ENCODE measurements at places on chromosomes 6 and 20.

GRCh38 chr6:169253337-169254238 lies at the start of gene THBS2:
TSS of gene THBS2 (minus strand) at chr6:169253846. CDS start at chr6:169250784, 3,062 bp downstream.
- peak; percentile 87 for DNase-seq

DNA sequence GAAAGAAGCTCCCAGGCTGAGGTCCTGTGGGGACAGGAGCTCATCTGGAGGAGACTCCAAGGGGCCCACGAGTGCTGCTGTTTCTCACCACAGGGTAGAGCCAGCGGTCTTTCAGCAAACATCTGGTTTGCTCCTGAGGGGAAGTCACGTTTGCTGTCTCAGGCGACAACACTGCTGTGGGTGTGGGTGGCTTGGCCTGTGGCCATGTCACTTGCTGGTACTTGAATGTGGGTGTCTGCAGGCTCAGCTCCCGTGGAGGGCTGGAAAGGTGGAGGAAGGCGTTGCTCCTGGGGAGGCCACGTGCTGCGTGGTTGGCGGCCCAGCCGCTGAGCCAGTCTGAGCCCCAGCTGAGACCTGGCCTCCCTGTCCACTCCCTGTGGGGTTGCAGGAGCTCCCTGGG lies 52.8 kb upstream of the MPC1 start:
- no peak for DNase-seq

- DNase-seq = no peak
Observed at GRCh38 chr6:81734081-81734480, 18.4 kb downstream of the TENT5A start.

DNA sequence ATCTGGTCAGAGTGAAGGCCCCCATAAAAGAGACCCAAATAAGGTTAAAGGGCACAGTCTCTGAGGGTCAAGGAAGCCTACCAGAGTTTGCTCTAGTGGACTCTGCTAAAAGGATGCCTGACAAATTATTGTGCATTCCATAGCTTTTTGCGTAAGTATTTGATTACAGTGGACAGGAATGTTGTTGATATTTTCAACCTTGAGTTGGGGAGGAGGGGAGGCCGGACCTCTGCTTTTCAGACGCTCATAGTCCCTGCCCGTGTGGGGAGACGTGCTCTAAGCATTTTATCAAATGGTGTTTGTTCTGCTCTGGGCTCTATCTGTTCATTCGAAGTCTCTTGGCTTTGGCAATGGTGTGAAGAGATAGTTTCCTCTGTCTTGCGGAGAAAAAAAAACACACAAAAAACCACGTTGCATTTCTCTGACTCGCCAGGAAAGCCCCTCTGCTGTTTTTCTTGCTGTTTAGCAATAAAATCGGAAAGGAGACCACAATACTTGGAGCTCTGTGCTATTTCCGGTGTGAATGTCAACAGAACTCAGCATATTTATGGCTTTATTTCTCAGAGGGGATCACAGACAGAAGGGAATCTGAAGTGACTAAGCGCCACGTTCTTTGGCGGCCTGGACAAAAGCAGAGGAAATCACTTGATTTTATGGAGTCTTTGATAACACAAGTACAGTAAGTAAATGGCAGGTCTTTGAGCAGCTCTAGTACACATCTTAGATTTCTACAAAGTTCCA lies 159.8 kb downstream of the ZFP64 start:
- peak; percentile 80 for DNase-seq

- no peak for DNase-seq
Observed at GRCh38 chr6:69366831-69367230, 430.0 kb downstream of the LMBRD1 start.

- no peak for DNase-seq
Observed at GRCh38 chr20:25580711-25581110, 4.6 kb downstream of the NINL start.

DNA sequence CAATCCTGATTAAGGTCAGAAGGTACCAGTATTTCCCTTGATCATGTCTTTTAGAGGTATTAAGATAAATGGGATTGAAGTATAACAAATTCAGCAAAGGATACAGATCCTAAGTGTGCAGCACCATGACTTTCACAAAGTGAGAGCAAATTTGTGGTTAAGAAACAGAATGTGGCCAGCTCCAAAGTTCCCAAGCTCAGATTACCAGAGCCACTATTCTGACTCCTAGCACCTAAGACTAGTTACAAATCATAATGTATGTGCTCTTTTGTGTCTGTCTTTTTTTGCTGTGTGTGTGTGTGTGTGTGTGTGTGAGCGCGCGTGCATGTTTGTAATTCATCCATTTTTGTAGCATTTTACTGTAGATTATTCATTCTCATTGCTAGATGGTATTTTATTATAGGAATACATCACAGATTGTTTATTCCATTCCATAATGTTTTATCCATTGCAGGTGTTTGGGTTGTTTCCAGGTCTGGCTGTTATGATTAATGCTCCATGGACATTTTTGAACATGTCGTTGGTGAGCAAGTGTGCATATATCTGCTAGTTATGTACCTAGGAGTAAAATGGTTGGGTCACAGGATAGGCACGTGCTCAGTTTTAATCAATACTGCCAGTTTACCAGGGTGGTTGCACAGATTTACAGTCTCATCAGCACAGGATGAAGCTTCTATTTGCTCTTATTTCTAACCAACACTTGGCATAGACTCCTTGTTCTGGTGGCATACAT lies 314.0 kb upstream of the JAG1 start:
- no peak for DNase-seq

GRCh38 chr6:35663447-35664235 lies 25.1 kb downstream of the FKBP5 start:
- peak; percentile 65 for DNase-seq

DNA sequence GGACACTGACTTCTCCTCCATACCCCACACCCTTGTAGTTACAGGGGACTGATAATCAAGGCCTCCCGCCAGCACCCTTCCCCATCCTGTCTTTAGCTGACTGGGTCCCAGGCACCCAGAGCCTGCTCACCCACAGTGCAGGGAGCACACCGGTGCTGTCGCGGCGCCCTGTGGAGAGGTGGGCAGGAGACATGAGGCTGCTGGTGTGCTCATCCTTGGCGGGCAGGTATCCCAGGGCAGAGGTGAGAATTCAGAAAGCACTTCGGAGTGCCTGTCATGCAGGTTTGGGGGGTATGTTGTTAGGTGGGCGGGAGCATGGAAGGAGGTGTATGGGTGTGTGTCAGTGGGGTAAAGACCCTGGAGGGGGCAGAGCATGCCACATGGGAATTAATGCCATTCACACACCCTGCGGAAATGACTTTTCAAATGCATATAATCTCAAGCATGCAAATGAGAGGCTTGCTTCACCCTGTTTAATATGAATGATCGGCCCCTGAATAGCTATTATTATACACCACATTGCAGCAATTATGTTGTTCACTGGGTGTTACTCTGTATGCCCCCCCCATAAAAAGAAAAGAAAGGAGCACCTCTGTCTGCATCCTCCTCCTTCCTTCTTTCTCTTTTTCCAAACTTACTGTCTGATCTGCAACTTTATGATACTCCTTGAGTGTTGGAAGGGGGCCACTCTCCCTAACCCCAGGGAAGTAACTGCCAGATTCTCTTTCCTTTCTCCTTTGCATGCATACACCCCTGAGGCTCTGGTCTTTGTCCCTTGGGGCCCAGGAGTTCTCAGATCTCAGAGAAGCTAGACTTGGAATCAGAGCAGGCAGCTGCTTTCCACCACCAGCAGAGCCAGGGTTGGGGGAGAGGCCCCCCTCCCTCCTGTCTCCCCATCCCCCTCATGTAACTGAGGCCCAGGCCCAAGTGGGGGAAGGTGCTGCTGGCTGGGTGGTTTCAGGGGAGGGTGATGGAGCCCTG lies 16.0 kb downstream of the FOXP4 start:
- DNase-seq = no peak

DNA sequence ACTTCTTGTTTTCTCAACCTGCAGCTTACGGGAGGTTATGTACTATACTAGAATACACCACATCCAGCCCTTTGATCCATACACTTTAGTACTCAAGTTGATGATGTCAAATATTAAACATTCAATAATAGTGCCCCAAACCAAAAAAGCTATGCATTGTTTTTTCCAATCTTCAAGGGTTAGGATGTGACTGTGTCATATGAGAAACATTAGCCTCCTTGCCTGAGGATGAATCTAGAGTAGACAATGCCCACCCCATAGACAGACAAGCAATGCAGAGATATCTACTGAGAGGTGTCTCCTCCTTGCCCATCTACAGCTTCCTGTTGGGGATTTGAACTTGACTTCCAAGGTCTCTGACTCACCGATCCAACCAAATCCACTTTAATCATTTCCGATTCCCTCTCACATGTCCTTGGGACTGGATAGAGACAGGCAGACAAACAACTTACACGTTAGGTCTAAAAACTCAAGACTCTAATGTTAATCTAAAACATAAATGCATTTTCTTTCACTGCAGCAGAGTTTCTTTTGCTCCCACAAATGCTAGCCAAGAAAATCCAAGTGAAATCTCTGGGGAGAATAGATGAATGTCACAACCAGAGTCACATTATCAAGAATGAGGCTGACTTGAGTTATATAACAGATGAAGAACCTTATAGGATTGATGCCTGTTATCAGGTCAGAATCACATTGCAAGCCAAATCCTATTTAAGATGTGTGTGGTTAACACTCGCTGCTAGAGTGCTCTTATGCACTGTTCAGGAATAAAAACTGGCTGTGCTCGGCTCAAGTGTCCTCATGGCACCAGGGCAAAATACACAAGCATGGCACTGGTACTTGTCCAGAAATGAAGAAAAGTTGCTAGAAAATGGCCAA lies 75.5 kb upstream of the TNFAIP3 start:
- DNase-seq = no peak

DNA sequence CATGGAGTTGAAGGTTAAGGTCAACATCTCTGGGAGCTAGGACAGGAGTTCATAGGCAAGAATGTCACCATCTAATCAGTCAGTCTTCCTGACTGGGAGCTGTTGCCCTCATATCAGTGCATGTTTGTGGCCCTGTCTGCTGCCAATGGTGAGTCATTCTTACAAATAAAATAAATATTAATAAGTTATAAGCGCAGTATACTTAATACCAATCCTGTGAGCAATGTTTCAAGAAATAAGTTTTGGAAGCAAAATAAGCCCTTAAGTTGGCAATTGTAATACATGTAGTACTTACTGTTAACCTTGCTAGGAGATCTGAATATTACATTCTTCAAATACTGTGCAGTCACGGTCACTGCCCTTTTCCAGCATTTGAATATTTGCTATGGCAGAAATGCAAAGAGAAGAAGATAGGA lies 20.2 kb upstream of the MDGA1 start:
- no peak for DNase-seq

DNA sequence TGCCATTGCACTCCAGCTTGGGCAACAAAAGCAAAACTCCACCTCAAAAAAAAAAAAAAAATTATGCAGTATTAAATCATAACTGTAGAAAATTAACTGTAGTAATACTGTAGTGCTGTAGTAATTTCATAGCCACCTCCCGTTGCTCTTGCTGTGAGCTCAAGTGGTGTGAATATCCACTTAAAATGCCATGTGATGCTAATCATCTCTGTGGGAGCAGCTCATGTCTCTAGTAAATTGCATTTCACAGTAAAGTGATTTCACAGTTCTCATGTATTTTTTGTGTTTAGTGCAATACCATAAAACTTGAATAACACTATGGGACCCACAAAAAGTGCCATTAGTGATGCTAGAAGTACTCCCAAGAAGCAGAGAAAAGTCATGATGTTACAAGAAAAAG lies 14.4 kb upstream of the FAM217A start:
- no peak for DNase-seq

GRCh38 chr6:55082021-55082420 lies 92.3 kb upstream of the HCRTR2 start:
- no peak for DNase-seq

GRCh38 chr6:20658053-20658452 lies 123.8 kb downstream of the CDKAL1 start:
- no peak for DNase-seq

GRCh38 chr6:50007819-50008218 lies 14.0 kb downstream of the DEFB110 start:
- DNase-seq = peak; percentile 56

DNA sequence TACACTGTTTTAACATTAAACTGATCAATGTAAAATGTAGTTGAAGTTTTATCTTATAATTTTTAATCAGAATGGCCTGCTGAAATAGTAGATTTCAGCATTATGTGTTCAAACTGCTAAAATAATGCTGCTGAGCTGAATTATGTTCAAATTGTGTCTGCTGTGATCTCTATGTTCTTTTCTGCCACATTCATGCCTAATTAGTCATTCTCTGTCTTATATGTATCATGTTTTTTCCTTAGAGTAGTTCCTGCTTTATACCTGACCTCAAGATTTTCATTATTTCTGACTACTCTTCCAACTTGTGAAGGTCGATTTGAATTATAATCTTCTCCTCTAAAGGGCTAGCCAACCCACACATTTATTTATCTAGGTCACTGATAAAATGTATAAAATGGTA lies 476.7 kb upstream of the EPHA7 start:
- no peak for DNase-seq

DNA sequence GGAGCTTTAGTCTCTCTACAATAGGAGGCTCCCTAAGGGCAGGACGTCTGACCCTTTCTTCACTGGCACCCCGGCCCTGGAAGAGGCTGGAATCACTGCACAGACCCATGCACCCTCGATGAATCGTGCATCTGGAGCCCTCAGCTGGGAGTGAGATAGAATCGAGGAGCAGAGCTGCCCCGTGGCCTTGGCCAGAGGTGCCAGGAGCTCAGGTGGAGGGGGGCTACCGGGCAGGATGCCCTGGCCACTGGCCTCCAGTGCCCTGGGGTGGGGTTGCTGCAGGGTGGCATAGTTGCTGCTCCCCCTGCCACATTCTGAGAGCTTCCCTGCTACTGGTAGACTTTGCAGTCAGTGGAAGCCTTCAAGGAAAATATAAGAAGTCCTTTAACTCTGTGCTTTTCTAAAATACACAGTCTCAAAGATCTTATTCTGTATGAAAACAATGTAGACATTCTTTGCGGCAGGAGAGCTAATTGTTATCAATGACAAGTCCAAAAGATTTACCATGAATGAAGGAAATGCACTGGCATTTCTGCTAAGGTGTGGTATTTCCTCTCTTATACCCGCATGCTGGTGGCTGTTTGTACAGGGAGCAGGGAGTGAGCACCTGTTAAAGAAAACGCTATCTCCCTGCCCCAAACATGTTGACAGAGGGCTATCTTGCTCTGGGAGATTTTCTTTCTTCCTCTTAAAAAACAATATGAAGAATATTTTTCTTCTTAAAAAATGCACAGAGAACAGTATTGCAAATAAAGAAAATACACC lies 122.8 kb downstream of the C6orf118 start:
- DNase-seq = no peak

- DNase-seq = no peak
Observed at GRCh38 chr6:168342636-168343035, 23.1 kb upstream of the DACT2 start.

DNA sequence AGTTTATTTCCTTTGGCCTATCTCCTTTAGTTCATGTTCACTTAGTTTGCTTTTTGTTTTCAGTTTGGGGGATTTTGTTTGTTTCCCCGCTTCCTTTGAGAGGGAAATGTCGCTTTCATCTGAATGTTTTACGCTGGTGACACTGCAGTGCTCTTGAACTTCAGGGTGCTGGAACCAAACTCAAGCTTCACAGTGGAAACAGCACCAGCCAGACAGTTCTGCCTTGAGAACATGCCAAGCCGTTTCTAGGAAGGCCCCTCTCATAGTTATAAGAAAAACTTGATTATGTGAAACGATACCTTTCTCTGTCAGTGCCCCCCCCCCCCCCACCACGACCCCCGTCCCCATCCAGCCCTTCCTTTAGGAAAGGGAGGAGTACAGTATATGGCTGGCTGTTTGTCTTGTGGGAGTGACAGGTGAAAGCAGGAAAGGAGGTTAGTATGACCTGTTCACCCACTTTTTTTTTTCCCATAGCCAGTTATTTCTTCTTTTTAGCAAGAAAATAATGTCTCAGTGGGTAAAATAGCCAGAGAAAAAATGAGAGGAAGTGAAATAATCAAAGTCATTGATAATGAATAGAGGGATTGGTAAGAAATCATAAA lies 130.1 kb downstream of the LRRC1 start:
- no peak for DNase-seq

- no peak for DNase-seq
Observed at GRCh38 chr20:42641886-42642285, 547.8 kb downstream of the PTPRT start.

Measured in AG08395 (cell line).